Stimulated activated CD4-positive, alpha-beta T cell treated with anti-CD3 and anti-CD28 coated beads, Interleukin-12 subunit alpha, Interleukin-12 subunit beta, amount 100 ng/mL, for 48 hours (primary cell): ENCODE measurements at places on chromosomes 1 and 21.
A peak's percentile ranks its signal among the peaks of the same experiment; 100 is the strongest.

DNA sequence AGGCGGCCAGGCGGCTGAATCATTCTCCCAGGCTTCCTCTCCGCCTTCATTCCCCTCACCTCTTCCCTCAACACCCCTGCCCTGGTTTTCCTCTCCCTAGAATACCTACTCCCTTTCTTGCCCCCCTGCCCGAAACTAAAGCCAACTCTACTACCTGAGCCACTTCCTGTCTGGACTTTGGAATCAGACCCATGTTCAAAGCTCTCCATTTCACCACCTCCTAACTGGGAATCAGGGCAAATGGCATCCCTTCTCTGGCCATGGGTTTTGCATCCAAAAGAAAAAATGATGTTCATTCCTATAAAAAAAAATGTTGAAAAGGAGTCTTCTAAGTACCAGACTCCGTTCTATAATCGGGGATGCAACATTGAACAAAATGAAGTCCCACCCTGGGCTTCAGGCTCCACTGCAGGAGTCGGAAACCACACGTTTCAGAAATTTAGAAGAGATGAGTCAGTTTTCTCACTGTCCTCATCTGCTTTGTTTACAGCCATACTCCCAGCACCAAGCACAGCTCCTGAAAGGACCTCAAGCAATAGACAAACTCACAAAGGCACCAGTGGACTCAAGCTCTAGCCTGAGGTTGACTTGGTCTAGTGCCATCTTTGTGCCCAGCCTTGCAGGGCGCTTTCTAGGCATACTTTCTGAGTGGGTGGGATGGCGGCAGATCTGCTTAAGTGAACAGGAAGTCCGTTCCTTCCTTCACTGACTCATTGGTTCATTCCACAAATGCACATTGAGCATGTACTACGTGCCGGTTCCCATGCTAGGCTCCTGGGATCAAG is 176.2 kb downstream of the IGSF21 start:
- no peak for DNase-seq

GRCh38 chr1:69455718-69456117 is 112.0 kb upstream of the LRRC7 start:
- DNase-seq = no peak

GRCh38 chr1:36650200-36651065 is 167.7 kb upstream of the CSF3R start:
- peak; percentile 44 for DNase-seq

GRCh38 chr1:53295295-53295694 is 32.6 kb downstream of the LRP8 start:
- DNase-seq = no peak

DNA sequence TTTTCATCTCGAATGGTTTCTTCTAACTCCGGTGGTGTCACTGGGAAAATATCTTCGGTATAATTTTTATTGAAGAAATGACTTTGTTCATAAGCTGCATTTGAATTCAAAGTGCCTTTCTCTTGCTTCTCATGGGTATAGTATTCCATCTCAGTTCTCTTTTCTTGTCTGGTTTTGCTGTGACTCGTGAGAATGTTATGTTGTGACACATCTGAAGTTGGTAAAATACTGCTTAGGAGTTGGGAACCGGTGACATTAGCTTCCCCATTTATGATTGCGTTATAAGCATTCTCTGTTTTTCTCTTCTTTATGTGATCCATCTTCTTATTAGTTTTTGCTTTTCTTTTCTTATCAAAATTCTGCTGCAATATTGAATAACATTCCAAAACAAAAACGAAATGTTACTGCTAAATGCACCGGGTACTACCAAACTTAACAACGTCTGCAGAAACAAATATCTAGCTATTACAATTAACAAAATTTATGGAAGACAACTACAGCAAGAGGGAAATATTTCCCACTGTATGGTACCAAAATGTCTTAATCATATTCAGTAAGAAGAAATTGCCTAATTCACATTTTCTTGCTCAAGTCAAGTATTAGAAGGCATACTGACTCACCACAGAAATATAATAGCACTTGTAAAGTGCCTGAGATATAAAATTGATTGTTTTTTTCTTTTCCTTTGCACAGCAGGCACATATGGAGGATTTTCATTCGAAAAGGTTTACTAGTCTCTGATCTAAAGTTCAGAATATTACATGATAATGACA is 15.5 kb downstream of the LRIF1 start:
- DNase-seq = no peak

DNA sequence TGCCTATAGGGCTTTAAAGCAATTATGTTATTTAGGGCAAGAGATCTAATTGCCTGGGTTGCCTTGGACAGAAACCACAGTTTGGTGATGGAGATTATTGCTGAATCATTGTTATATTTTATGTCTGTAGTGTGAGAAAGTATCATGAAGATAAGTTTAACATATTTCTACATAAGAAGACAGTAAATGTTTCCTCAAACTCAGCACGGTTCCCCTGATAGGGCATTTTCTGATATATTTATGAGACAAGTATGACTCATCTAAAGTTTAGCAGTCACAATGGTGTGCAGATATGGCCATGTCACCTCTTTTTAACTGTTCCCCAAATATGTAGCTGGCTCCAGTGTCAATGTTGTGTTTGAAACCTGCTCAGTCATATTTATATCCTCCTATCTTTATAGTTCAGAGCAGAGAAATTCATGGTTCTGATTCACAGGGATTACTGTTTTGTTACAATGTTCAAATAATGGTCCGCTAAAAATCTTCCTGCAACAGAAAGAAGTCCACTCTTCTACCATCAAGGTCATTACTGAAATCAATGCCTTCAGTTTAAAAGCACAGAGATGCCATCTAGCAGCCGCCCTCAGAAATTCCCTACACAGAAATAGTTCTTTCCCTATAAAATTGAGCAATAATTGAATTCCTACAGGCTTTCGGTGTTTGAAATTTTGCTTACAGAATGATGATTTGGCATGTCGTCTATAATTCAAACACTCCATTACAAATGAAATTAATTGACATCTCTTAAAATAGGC is 3.7 kb downstream of the OLFM3 start:
- DNase-seq = no peak
